ENCODE measurements at places on chromosomes 4 and X.

- no peak for DNase-seq
Observed at GRCh38 chrX:42432552-42432951, 345.4 kb downstream of the PPP1R2C start.

DNA sequence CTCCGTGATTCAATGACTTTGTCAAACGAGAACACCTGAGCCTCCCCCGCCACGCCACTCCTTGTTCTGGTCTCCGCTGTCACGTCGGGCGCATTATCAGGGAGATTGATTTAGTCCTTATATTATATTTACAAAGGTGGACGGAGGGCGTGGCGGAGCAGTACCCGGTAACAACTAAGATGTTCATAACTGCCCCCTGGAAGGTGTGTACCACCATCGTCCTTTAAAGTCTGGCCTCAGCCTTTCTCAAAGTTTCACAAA lies 284.2 kb downstream of the PACRGL start:
- DNase-seq, result no peak

GRCh38 chrX:38273453-38273852 lies 52.8 kb upstream of the SRPX start:
- no peak for DNase-seq

- DNase-seq, result no peak
Observed at GRCh38 chr4:13541720-13542576, 2.4 kb downstream of the NKX3-2 start.

- no peak for DNase-seq
Observed at GRCh38 chr4:33883111-33883510, 2361.2 kb downstream of the ARAP2 start.

DNA sequence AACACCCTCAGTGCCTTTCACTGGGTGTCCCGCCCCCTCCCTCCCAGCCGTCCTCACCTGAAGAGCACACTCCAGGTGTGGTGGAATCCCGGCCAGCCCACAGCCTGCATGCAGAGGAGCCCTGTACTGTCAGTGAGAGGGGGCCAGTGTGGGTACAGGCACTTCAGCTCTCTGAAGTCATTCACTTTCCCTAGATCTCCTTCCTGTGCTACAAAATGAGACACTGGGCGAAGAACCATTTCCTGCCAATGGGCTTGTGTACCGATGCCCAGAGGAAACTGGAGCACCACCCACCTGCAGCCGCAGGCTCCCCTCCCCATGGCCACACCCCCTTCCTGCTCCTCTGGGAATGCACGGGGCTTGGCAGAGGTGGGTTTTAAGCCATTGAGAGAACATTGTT lies 73.9 kb upstream of the C4orf50 start:
- no peak for DNase-seq

DNA sequence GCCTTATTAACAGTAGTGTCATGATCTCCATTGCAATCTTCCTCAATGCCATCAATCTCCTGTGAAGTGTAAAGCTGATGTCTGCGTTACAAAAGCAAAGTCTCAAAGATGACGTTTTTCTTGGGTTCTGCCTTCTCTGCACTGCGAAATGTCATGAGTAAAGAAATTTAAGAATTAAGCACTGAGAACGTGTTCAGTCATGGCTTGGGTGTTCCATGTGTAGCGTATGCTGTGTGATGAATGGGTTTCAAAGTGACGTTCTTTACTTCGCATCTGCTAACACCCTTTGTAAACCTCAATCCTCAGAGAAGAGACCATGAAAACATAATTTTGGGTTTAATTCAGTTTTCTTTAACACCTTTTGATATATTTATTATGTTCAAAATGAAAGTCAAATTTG lies 999 bp downstream of the NAP1L5 start:
- no peak for DNase-seq

- no peak for DNase-seq
Observed at GRCh38 chr4:16019649-16020048, 56.7 kb upstream of the FGFBP2 start.

- DNase-seq, result no peak
Observed at GRCh38 chr4:164304861-164305260, 449.1 kb upstream of the SMIM31 start.

DNA sequence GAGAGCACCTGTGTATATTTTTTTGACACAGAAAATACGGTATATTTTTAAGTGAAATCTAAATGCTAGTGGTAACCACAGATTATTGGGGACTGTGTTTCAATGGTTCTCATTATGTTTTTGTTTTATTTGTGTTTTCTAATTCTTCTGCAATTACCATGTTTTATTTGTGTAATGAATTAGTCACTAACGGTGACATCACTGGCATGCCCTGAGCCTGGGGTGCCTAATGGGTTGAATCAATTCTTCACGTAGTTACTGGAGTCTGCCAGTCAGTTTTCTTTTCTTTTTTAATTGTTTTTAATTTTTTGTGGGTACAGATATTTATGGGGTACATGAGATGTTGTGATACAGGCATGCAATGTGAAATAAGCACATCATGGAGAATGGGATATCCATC lies 168.8 kb downstream of the RELL1 start:
- no peak for DNase-seq

DNA sequence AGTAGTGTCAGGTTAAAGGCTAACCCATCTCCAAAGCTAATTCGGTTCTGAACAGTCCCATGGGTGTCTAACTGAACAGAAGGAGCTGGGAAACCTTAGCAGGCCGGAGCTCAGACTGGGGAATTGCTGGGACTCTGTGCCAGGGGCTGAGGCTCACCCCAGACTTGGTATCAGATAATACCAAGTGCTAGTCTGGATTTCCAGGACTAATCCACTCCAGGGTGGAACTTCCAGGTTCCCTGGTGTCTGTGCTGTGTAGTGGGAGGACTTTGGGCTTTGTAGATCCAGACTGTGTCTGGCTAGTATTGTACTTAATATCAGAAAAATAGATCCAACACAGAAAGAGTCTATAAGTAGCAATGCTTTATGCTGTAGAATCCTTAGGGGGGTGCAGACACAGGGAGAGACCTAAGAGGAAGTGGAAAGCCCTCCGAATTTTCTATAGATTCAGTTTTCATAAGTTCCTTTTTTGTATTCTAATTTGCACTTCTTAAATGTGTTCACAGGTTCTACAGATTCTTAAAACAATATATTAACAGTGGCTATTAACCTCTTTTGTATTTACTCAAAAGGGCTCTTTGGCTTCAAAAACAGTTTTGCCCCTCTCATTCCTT lies 4.1 kb downstream of the ZNF827 start:
- DNase-seq, result no peak

- no peak for DNase-seq
Observed at GRCh38 chrX:71420686-71421085, 54.5 kb downstream of the TAF1 start.

DNA sequence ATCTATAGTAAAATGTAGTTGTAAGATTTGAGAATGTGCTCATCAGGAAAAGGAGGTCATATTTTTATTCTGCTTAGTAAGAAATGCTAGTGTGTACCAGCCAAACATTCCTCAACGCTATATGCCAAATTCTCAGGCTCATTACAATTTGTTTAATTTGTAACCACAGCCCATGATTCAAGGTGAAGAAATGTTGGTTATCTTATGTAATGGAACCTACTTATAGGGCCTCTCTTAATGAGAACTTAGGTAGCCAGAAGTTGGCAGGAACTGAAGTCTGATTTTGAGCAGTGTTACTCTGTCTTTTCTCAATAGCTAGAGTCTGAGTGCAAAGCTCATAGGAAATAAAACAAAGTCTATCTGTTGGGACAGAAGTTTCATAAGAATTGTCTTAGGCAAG lies 595.0 kb downstream of the GLUD2 start:
- peak; percentile 42 for DNase-seq

DNA sequence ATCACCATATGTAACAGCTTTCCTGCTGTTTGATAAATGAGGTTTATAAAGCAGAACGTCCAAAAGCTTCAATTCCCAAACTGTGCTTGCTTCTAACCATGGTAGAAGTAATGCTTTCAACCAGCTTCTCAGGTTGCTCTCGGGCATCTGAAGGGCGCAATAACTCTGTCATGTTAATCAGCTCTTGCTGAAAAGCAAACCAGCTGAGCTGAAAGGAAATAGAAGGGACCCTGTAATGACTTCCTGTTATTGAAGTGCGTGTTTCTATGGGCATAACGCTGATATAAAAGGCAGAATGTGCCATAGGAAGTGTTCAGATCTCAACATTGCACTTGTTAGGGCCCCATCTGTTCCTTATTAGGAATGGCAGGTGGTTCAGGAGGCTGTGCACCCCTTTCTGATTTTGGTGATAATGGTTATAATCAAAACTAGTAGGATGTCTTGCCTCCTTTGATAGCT lies 21.2 kb downstream of the HERC3 start:
- DNase-seq, result no peak

DNA sequence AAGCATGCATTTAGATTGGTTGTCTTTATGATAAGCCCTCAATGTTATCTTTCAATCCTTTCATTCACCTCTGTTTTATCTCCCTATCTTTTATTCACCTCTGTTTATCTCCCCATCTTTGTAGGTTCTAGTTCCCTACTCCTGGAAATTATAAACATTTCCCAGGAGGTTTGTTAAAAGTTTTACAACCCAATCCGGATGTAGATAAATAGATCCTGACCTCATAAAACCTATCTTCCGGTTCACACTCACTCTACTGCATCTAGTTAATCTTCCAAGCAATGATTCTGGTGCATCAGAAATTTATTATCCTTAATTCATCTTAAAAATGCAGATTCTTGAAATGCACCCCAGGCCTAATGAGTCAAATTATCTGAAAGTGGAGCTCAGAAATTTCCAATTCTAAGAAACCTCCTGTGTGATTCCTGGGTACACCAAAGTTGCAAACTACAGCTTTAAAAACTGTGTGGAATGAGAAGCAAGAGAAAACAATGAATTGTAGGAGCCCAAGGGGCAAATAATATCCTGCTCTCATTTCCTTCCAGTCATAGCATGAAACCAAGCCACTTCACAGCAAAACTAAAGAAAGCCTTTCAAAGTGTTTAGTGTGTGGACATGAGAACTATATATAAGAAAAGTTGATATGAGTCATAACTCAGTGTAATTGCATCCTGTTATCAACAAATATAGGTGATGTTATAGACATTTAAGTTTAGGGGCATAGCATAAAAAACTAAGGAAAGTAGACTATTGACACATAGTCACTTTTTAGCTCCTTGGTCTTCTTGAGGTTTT lies 51.1 kb upstream of the UGT8 start:
- DNase-seq, result no peak

DNA sequence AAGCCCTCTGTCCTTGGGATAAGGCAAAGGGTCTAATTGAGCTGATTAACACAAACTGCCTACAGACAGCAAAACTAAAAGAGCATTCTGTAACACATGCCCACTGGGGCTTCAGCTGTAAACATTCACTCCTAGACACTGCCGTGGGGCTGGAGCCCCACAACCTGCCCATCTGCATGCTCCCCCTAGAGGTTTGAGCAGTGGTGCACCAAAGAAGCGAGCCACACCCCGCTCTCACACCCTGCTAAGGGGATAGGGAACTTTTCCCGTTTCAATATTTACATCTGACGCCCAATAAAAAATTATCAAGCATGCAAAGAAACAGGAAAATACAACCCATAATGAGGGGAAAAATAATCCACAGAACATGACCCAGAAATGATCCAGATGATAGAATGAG lies 46.9 kb upstream of the HSD17B10 start:
- no peak for DNase-seq

DNA sequence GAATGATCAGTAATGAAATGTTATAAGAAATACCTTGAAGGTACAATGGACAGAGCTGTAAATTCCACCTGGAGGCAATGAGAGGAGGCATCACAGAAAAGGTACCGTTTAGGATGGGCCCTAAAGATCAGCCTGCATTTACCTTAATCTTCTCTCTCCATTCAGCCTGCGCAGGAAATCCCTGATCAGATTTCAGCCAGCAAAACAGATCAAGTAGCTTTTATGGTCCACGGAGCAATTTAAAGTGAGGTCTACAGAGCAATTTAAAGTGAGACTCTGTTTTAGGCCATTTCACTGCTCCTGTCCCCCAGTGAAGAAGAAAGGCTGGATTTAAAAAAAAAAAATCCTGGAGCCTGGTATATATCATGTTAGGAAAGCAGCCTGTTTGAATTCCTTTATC lies 195.1 kb upstream of the VCX start:
- DNase-seq, result no peak

GRCh38 chrX:79140731-79141130 lies 3.8 kb upstream of the GPR174 start:
- no peak for DNase-seq

- DNase-seq, result no peak
Observed at GRCh38 chr4:184764601-184765000, 30.7 kb upstream of the CENPU start.

DNA sequence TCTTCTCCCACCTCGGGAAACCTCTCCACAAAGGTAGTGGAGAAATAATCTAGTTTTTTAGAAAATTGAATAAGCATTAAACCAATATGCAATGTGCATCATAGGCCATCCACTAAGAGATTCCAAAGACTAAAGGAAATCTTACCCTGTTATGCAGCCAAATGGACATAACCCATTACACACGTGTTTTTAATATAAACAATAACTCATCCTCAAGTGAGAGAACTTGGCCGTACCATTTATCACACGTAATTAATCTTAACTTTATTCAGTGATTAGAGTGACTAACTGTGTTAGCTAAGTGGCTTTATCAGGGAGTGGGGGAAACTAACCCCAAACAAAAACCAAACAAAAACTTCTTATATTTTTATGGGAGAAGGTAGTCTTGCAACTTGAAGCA lies 57.8 kb downstream of the AFM start:
- peak; percentile 13 for DNase-seq

DNA sequence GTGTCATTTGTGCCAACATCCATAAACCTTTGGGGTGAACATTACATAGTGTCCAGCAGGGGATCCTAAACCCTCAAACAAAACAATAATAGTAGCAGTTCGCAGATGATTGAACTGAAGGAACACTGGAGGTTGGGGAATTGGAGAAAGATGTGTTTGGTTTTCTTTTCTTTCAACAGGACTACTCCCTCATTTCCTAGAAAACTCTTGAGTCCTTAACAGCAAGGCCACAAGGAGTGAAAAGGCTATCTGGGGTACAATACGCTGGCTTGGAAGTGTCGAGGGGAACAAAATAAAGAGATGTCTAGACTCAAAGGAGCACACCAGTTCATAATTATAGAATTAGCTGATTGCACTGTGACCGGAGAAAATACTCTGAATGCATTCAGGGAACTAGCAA lies 72.1 kb downstream of the IDS start:
- DNase-seq, result no peak

DNA sequence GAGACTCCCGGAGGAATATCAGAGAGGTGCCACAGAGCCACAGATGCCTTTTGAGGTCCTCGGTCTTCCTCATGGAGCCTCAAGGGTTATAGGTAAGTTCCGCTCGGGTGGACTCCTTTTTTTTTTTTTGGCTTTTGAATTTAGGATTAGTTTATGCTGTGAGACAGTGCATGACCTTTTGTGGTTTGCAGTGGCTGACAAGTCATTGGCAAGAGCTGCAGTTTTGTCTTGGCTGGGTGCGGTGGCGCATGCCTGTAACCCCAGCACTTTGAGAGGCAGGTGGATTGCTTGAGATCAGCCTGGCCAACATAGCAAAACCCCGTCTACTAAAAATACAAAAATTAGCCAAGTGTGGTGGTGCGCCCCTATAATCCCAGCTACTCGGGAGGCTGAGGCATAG lies 4.5 kb upstream of the GRSF1 start:
- DNase-seq, result no peak

DNA sequence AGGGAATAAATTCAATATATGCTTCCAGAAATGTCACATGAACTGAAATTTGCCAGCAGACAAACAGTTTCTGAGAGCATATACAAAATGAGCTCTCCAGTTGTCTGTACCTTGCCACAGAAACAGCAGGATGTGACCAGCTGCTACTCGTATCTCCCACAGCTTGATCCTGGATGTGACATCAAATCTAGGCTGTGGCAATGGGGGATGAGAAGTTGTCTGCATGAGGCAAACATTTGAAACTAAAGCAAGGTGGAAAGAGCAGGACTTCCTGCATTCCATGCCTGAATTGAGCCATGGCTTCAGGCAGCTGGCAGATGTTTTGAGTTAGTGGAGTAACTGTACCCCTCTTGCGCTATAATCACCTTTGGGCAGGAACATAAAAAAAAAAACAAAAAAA lies 1724.0 kb downstream of the RPA4 start:
- no peak for DNase-seq

Measured in fibroblast of skin of left biceps (primary cell).